ENCODE measurements at places on chromosomes 1 and 21.

DNA sequence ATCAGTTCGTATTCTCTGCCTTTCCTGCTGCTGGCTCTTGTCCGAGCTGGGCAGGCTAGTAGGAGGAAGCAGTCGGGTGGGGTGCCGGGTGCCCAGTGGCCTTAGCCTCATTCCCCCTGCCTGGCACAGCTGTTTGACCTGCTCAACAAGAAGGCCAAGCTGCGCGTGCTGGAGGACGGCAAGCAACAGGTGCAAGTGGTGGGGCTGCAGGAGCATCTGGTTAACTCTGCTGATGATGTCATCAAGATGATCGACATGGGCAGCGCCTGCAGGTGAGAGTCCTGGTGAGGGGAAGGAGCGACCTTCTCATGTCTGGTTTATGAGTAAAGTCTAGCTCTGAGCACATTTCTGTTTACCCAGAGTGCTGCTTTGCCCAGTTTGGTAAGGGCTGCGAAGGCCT lies 16.3 kb upstream of the RPS8 start:
- no peaks in the 10 kb centered on the region for H3K4me1 ChIP-seq
- H3K27ac ChIP-seq, result no peak overlapping the region
- no peak for DNase-seq
- no peaks in the 10 kb centered on the region for H3K27me3 ChIP-seq
- no peak overlapping the region for H3K4me3 ChIP-seq

- peaks cover 4% of the 10 kb centered on the region for H3K4me1 ChIP-seq
- no peak overlapping the region for H3K27ac ChIP-seq
- H3K4me3 ChIP-seq, result no peak overlapping the region
- no peak for DNase-seq
- H3K36me3 ChIP-seq, result peaks cover 1% of the 10 kb centered on the region
These were observed 110.6 kb downstream of the NPHP4 start for GRCh38 chr1:5881526-5882222.

DNA sequence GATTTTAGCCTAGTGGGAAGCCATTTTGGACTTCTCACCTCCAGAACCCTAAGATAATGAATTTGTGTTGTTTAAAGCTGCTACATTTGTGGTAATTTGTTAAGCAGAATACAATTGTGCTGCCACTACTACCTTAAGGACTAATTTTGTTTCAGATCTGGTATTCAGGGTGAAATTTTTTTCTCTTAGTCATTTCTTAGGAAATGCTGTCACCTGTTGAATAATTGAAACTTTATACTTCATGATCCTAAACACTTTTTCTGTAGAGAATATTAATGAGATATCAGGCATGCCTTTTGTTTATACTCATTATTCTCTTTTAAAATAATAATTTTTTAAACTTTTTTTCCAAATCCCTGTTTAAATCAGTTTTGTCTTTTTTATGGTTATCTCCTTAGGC lies 246.8 kb downstream of the TGFB2 start:
- H3K27me3 ChIP-seq, result no peaks in the 10 kb centered on the region
- no peak overlapping the region for H3K27ac ChIP-seq

- no peak for DNase-seq
- H3K27me3 ChIP-seq, result peaks cover 11% of the 10 kb centered on the region
- H3K4me3 ChIP-seq, result no peak overlapping the region
These were observed 17.1 kb upstream of the EPHA2 start for GRCh38 chr1:16172964-16173446.

GRCh38 chr1:69836971-69837636 lies 269.4 kb downstream of the LRRC7 start:
- no peaks in the 10 kb centered on the region for H3K4me1 ChIP-seq
- H3K27me3 ChIP-seq, result no peaks in the 10 kb centered on the region
- H3K36me3 ChIP-seq, result no peaks in the 10 kb centered on the region
- H3K4me3 ChIP-seq, result no peak overlapping the region
- DNase-seq, result no peak

DNA sequence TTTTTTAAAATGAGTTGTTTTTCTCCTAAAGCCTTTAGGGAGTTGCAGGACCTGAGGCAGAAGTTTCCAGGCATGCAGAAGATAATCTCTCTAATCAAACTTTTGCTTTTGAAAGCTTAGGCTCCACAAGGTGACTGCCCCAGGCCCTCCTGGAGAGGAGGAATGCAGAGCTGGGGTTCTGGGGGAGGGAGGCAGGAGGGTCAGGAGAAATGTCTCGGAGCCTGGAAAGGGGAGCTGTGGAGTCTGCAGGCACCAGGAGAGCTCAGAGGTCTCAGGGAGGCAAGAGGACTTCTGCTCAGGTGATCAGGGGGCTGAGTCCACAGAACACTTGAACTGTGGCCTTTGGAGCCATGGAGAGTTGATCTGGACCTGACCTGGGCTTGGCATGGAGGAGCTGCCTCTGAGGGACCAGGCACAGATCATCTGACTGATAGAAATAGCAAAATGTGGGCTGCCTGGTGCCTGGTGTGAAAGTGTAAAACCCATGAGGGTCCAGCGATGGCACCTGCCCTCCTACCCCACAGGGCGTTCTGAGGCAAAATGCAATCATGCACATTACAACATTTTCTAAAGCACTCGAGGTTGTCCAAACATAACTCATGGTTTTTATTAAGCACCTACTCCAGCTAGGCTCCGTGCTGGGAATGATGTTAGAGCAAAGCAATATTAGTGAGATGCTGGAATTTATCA lies 10.0 kb upstream of the ABCG1 start:
- DNase-seq, result no peak
- H3K4me1 ChIP-seq, result no peaks in the 10 kb centered on the region
- H3K27me3 ChIP-seq, result no peaks in the 10 kb centered on the region
- no peaks in the 10 kb centered on the region for H3K36me3 ChIP-seq
- H3K27ac ChIP-seq, result no peak overlapping the region

DNA sequence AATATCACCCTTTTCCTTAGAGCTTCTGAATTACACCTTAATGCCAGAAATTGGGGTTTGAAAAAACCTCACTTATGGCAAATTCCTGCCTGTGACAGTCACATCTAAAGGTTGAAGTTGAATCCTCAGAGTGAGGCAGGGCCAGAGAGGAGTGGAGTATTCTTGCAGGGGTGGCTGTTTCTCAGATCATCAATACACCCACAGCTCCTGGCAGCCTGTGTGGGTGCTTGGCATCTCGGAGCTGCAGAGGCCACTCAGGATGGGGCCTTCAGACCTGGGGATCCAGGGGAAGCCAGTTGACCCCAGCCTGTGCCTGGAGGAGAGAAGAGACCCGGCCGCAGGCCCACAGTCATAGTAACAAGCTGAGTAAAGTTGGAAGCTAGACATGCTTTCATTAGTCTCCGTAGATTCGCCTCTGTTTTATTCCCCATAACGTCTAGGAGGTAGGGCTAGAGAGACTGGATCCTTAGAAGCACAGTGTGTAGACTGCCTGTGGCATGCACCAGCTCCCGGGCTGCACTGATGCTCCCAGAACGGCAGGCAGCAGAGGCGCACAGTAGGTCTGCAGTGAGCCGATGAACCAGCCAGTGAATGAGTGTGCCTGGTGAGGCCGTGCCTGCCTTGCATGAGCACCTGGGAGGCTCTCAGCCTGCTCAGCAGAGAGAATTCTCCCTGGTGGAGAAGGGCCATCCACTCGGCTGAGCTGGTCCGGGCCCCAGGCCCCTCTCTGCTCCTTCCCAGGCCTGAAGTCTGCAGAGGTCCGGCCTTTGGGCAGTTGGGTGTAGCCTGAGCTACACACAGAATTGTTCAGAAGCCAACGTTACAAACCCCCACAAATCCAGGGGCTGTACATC lies 42.9 kb downstream of the TFF3 start:
- no peak overlapping the region for H3K4me3 ChIP-seq
- no peak for DNase-seq
- no peak overlapping the region for H3K27ac ChIP-seq
- no peaks in the 10 kb centered on the region for H3K27me3 ChIP-seq

- H3K36me3 ChIP-seq, result peaks cover 6% of the 10 kb centered on the region
- H3K4me1 ChIP-seq, result no peaks in the 10 kb centered on the region
- DNase-seq, result no peak
- no peaks in the 10 kb centered on the region for H3K27me3 ChIP-seq
These were observed 10.0 kb downstream of the SCNN1D start for GRCh38 chr1:1290238-1290731.

DNA sequence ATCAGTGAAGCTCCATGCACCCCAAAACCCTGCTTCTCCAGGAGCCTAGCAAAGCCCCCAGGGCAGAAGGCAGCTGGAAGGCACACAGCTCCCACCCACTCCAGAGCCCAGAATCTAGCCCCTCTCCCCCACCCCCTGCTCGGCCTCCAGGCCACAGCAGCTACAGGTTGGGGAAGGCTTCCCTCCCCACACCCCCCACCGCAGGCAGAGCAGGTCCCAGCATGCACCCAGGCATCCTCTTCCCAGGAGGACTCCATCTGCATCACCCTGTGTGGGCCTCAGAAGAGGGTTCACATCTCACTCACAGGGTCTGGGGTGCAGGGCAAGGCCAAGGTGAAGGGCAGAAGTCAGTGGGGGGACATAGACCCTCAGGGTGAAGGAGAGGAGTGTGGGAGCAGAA lies 719 bp downstream of the S100A14 start:
- H3K36me3 ChIP-seq, result peaks cover 5% of the 10 kb centered on the region
- peaks cover 14% of the 10 kb centered on the region for H3K27me3 ChIP-seq
- DNase-seq, result no peak
- no peak overlapping the region for H3K4me3 ChIP-seq
- H3K4me1 ChIP-seq, result no peaks in the 10 kb centered on the region

All from central memory CD8-positive, alpha-beta T cell (primary cell).